ENCODE measurements at places on chromosomes 1 and 21. TPM values are rescaled to one million over a fixed set of nuclear protein-coding genes. Genes with fewer than 3 reads are reported as not detected.

The CD1E gene
- total RNA-seq, result not detected

The OR2T11 gene
- not detected for total RNA-seq

The FMOD gene
- total RNA-seq, result not detected

The CLCA1 gene
- total RNA-seq, result not detected

The GSTM5 gene
- 4.7 TPM for total RNA-seq
